Uterine smooth muscle cell (primary cell): ENCODE measurements at places on chromosomes 3 and 15. TPM values are rescaled to one million over a fixed set of nuclear protein-coding genes. Genes with fewer than 3 reads are reported as not detected.

The LHFPL4 gene
- not detected in 2 replicates for total RNA-seq

The CHL1 gene
- under 0.01 TPM in 2 replicates for total RNA-seq

The ASB14 gene
- under 0.01 TPM in 1 of 2 replicates, not detected in the other for total RNA-seq

The AHSG gene
- total RNA-seq = not detected in 2 replicates

The EFHB gene
- total RNA-seq = under 0.01 and 0.11 TPM in 2 replicates

The ADGRG7 gene
- total RNA-seq = 1.1 and 49.1 TPM in 2 replicates

The ONECUT1 gene
- total RNA-seq = 0.12 TPM in 1 of 2 replicates, not detected in the other

The PTX3 gene
- total RNA-seq = 186 and 777 TPM in 2 replicates

The KY gene
- 1.1 and 2.0 TPM in 2 replicates for total RNA-seq

The COL6A5 gene
- total RNA-seq = under 0.01 TPM in 1 of 2 replicates, not detected in the other

The NANOGP8 gene
- total RNA-seq = not detected in 2 replicates

The COPB2 gene
- 309 and 322 TPM in 2 replicates for total RNA-seq

The GOLGA6L6 gene
- total RNA-seq = not detected in 2 replicates
